Effector CD4-positive, alpha-beta T cell (primary cell): ENCODE measurements at places on chromosomes 3 and 15.

GRCh38 chr3:193872265-193872753 is 263.6 kb upstream of the HES1 start:
- no peak for DNase-seq

- DNase-seq: no peak
These were observed 978 bp downstream of the KCNMB2 start for GRCh38 chr3:178537122-178537705.

GRCh38 chr3:40588406-40588805 is 63.6 kb downstream of the ZNF621 start:
- DNase-seq: no peak

GRCh38 chr3:165464736-165465135 is 268.6 kb upstream of the SLITRK3 start:
- DNase-seq: no peak

- no peak for DNase-seq
These were observed 109.0 kb downstream of the FRMD4B start for GRCh38 chr3:69276884-69277283.

DNA sequence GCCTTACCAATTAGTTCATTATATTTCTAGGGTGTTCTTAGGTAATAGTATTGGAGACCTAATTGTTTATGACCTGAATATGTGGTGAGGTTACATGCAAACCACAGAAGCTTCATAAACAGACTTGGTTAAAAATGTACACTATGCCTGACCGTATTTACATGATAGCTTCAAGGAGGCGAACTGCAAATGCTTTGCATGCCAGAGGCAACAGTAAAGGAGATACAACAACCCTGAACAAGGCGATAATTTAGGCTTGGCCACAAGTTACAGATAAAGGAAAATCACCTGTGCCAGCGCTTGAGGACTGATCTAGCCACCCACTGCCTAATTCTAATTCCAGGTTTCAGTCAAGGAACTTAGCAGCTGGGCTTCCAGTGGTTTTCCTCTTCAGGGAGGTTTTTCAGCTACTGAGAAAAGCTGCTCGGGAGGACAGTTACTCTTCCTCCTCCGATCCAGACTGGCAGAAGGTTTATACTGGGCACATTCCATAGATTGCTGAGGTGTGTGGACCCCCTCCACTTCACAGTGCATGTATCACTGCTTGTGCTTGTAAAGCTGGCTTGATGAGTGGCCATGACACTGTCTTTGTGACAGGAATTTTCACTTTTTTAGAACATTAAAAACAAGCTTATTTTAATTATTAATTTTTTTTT is 95.6 kb downstream of the DHX36 start:
- no peak for DNase-seq

- DNase-seq: no peak
These were observed 65.2 kb downstream of the EIF4E3 start for GRCh38 chr3:71659864-71660591.

DNA sequence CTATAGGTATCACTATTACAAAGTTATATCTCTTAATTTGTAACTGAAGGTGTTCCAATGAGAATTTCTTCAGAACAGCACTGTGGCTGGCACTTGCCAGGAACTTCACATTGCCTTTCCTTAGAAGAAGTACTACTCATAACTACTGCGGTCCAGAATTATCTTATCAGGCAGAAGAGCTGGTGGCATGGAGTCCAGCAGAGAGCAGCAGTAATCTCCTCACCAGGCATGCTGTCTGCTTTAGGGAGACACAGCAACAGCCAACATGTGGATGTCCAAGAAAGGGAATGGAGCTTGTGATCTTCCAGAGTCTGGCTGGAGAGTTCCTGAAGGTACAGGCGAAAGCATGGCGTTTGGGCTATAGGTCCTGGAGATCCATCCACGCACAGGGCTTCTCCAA is 919.7 kb upstream of the NR2F2 start:
- no peak for DNase-seq

GRCh38 chr3:98734735-98735134 is 28.4 kb upstream of the ST3GAL6 start:
- DNase-seq: no peak

- DNase-seq: no peak
These were observed 310.0 kb downstream of the EDEM1 start for GRCh38 chr3:5497497-5497896.

DNA sequence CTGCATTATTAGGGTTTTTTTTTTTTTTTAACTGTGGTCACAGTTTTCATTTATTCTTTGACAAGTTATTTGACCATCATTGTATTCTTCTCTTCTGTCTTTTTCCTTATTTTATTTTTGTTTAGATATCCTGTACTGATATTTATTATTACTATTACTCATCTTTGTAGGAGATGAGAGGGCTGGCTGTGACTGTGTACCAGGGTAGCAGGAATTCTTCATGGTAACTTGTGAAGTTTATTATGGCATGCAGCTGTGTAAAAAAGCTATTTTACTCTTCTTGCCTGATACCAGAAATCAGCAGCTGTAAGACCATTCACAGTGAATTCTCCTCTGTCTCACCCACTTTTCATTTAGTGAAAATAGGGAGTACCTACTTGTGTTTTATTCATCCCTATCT is 44.5 kb downstream of the ATP6V1A start:
- no peak for DNase-seq

GRCh38 chr3:88775026-88775690 is 332.3 kb upstream of the EPHA3 start:
- no peak for DNase-seq

DNA sequence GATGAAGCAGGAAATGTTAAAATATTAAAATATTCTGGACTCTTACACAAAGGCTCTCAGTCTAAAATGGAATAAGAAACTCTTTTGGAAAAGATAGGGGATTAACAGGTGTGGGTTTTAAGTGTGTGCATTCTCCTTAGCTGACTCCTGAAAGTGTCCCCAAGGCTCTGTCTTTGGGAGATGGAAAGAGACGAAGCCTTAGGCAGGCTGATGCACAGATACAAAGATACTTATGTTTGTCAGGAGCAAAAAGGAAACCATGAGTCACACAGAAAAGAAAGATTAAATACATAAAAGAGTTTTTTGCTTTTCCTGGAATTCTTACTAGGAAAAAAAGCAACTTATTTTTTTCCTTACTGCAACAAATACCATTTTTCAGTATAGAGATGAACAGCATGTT is 23.8 kb upstream of the ABI3BP start:
- DNase-seq: no peak

GRCh38 chr3:45060165-45060892 is 34.2 kb downstream of the CLEC3B start:
- no peak for DNase-seq

- no peak for DNase-seq
These were observed 93.3 kb downstream of the TRIM42 start for GRCh38 chr3:140770977-140771667.

DNA sequence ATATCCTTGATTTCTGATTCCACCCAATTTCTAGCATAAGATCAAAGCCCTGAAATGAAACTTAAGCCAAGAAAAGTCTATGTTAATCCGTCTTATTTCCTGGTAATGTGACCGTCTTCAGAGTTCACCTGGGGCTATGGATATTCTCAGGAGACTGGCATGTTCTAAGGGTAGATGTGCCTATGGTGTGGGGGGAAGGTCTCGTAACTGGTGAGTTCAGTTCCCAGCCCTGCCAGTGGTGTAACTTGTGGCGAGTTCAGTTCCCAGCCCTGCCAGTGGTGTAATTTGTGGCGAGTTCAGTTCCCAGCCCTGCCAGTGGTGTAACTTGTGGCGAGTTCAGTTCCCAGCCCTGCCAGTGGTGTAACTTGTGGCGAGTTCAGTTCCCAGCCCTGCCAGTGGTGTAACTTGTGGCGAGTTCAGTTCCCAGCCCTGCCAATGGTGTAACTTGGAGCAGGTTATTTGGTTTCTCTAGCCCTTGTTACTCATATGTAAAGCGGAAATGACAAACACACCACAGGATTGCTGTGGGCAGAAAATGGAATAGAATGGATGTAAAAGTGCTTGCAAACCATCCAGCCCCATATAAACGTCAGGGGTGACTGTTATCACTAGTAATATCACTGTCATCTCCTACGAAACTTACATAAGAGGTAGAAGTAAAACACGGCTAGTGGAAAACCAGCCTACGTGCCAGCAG is 30.4 kb downstream of the SLC51A start:
- no peak for DNase-seq

DNA sequence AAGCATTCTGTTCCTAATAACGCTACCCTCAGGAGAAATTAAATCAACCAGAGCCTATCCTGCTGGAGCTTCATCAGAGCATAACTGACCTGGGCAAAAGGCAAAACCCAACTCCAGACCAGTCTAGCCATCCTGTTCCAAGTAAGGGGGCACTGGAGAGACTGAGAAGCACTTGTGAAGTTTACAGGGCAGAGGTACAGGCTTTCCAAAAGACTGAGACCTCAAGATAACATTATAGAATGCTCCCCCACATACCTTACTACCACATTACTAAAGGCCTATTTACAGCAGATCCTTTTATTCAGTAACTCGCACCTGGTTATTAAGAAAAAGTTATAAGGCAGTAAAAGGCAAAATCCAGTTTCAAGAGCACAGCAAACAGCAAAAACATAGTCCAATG is 35.5 kb downstream of the RFX7 start:
- no peak for DNase-seq

- DNase-seq: no peak
These were observed 77.3 kb downstream of the CNTN3 start for GRCh38 chr3:74537164-74537563.

- no peak for DNase-seq
These were observed 9.7 kb upstream of the PTPN23 start for GRCh38 chr3:47370887-47371697.

GRCh38 chr3:123044981-123045763 is 17.6 kb upstream of the SEMA5B start:
- DNase-seq: no peak

GRCh38 chr3:190031887-190032752 is 88.6 kb downstream of the P3H2 start:
- DNase-seq: no peak

DNA sequence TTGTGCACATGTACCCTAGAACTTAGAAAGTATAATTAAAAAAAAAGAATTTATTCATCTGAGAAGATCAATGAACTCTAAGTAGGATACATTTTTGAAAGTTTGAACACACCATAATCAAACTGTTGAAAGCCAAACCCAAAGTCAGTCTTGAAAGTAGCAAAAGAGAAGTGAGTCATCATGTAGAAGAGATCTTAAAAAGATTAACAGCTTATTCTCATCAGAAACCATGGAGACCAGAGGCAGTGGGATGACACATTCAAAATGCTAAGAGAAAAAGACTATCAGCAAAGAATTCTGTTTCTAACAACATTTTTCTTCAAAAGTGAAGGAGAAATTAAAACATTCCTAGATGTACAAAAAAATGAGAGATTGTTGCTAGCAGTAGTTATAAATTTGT is 60.7 kb downstream of the TIMP4 start:
- DNase-seq: no peak

- no peak for DNase-seq
These were observed 502.9 kb upstream of the THBS1 start for GRCh38 chr15:39078026-39078425.

GRCh38 chr3:160232014-160232413 is 6.8 kb downstream of the C3orf80 start:
- DNase-seq: no peak

- no peak for DNase-seq
These were observed 19.0 kb upstream of the TRAK1 start for GRCh38 chr3:42071904-42072812.

- DNase-seq: no peak
These were observed 1193.0 kb upstream of the GBE1 start for GRCh38 chr3:82954486-82954885.

DNA sequence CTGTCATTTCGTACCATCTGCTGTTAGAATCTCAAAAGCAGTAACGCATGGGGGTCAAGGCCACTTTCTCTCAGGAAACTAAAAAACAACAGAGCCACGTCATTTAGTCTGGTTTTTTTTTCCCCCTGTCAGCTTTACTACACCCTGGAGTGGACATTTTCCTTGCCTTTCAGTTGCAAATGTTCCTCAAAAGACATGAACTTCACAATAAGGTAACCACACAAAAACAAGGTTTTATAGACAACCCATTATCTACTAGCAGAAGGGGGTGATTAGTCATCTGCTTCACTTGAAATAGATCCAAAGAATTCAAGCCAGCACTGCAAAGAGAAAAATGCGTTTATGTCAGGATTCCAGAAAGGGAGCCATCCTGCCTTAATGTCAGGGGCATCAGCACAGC is 171.8 kb upstream of the CDIN1 start:
- DNase-seq: no peak

DNA sequence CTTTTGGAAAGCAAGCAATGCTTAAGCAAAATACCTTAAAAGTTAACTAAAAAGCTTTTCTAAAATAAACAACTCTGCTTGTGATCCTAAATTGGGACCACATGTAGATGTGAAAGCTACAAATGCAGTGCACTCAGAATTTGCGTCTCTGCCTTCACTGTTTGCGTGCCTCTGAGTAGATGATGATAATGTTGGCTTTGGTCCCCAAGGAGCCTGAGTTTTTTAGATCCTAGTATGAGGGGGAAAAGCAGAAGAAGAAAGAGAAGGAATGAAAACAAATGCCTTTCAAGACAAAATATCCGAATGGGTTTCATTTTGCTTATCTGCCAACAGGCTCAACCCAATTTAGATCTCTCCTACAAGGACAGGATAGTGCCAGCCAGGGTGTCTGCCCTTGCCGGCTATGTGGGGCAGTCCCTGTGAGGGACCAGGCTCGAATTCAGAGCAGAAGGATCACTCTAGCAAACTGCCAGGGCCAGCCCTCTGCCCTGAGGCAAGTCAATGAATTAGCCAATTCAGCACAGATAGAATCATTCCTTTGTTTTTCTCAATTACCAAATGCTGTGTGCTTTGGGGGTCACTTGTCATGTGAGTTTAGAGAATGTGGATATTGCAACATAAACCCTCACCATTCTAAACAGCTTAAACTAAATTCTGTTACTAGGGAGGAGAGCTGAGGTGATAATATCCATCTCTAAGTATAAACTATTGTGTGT is 28.5 kb downstream of the SCG5 start:
- no peak for DNase-seq

DNA sequence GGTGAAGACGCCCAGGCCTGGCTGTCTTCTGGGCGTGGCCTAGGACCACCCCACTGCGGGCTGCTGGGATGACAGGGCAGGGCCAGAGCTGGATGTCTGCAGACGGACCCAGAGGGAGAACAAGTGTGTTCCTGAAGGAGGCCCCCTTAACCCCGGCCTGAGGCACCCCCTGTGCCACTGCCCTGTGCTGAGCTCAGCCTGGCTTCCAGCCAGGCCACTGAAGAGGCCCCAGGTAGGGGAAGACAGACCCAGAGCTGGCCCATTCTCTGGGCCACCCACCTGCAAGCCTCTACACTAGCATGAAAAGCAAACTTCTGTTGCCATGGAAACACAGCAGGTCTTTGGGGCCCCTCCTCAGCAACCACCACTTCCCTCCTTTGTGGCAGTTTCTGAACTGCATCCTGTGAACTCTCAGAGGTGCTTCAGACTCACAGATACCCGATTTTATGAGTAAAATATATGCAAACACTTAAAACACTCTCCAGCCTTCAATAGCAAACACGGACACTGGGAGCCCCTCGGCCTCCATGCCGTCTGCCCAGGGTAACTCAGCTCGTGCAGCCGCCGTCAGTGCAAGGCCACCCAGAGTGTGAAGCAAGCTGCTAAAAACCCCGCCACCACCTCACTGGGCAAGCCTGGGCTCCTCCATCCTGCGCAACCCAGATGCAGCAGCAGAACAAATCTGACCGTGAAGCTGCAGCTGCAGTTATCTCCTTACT is 42.5 kb downstream of the CMTM6 start:
- DNase-seq: peak; percentile 76

GRCh38 chr3:130354430-130354829 is 9.0 kb downstream of the COL6A5 start:
- no peak for DNase-seq
